Large intestine (tissue), 12 donors: ENCODE measurements at places on chromosomes 13 and 19.

GRCh38 chr13:33123066-33123859, 107.0 kb downstream of the KL start:
- no peak for DNase-seq

DNA sequence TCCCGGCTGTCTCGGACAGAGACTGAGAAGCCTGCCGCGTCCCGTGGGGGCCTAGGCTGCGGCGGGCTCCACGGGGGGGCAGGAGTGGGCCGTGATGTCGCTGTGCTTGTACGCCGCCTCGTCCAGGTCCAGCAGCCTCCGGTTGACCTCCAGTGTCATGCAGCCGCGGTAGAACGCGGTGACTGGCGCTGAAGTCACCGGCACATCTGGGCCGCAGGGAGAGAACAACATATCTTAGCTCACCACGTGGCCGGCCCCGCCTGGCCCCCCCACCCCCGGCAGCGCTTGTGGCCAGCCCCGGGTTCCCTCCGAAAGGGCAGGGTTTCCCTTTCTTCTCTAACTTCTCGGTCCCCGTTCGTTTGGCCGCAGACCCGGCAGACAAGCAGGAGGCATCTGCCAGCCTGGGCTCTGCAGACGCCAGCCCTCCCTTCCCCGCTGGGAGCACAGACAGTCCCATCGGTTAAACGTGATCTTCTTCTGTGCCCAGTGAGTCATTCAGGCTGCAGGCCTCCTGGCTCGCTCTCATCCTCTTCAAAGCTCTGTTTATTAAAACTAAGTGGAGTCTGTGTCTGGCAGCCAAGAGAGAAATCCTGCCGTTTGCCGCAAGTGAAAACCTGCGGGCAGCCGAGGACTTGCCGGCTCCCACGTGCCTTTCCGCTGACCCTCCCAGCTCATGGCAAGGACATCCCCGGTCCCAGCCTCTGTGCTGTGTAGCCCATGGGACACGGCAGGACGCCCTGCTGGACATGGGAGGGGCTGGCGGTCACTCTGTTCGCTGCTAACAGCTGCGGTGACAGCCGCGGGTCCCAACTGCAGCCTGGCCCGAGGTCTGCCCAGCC, 42.8 kb downstream of the GAS6 start:
- DNase-seq = peak; percentile 48

- DNase-seq = no peak
These were observed 132.8 kb downstream of the RGCC start for GRCh38 chr13:41590122-41590521.

GRCh38 chr19:6466526-6467248, 2.6 kb downstream of the CRB3 start:
- DNase-seq = no peak

- DNase-seq = no peak
These were observed 8.4 kb downstream of the SPRYD7 start for GRCh38 chr13:49927755-49928154.

DNA sequence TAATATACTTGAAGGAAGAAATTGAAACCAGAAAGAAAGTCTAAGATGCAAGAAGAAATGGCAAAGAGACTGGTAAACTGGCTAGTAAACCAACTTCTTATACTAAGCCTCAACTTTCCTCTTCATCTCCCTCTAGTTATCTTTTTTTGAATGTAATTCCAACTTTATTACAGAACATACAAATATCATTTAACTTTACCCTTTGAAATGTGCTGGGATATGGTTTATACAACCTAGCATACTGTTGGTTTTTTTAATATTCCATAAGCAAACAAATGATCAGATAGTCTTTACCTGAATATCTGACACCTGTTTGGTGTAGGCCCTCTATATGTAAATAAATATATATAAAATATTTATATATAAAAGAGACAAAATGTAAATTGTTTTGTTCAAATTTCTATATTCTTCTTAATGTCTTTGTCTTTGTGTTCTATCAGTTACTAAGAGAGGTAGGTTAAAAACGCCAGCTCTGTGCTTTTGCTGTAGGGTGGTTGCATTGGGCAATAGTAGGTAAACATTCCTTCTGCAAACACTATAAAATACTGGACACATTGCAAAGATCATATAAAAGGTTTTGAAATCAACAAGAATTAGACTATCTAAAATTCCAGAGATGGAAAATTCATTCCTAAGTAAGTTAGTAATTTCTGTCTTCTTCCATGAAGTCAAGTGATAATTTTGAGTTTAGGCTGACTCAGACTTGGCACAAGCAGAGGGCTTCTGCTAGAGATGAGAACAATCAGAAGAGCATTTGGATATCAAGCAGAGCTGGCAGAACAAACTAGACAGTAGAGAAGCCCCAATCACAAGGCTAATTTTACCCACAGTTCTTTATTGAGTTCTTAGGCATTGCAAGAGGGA, 383.3 kb downstream of the RFC3 start:
- DNase-seq = peak; percentile 21

DNA sequence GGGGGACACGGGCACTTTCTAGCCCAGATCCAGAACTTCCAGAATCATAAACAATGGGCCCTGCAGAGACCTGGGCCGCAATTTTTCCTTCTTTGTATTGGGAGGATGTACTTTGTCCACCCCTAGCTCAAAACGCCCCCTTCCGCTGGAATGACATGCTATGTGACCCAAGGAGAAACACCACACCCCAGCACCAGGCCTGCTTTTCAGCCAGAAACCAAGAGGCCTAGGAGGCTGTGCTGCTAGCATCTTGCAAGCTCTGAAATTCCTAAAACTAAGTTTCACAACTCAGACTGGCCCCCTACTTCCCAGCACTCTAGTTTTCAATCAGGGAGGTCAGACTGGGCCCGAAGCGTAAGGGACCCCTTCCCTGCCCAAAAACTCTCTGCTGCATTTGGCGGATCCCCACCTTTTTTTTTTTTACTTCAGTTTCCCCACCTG, 538 bp downstream of the LSM4 start:
- peak; percentile 73 for DNase-seq

GRCh38 chr13:66138172-66138811, 1091.8 kb downstream of the PCDH9 start:
- no peak for DNase-seq

GRCh38 chr13:109740721-109741120, 45.7 kb downstream of the IRS2 start:
- DNase-seq = no peak

- peak; percentile 77 for DNase-seq
These were observed 9.8 kb downstream of the ZNF526 start for GRCh38 chr19:42229855-42230351.

GRCh38 chr19:58572026-58572817, 913 bp downstream of the MZF1 start:
- no peak for DNase-seq

DNA sequence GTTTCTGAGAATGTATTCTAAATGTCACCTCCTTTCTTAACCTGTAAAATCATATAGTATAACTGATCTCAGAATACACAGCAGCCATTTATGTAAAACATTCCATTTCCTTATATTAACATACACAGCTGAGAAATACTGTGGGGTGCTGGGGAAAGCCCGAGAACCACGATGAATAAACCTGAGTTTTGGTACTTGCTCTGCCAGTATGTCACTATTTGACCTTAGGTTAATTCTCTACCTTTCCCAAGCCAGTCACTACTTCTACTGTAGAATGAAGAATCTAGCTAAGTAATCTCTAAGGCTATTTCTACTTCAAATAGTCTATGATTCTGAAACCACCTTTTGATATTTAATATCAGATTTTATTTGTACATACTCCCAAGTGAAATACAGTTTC, 173.7 kb downstream of the TBC1D4 start:
- DNase-seq = no peak

GRCh38 chr13:114325729-114326128, 11.4 kb downstream of the CHAMP1 start:
- no peak for DNase-seq

DNA sequence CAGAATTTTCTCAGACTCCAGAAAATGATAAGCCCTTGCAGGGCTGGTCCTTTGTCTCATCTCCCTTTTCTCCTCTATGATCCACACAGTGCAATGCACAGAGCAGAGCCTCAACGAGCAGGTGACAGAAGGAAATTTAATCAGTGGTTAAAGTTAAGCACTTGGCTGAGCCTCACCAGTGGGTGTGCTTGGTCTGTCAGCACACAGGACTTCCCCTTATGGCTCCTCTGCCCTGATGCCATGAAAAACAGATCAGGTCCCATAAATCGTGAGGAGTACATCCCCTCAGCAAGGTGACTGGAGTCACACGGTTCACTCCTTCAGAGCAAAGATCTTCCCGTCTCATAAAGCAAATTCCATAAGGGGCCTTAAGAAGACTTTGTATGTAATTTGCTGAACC, 818.2 kb downstream of the UQCRFS1 start:
- no peak for DNase-seq

DNA sequence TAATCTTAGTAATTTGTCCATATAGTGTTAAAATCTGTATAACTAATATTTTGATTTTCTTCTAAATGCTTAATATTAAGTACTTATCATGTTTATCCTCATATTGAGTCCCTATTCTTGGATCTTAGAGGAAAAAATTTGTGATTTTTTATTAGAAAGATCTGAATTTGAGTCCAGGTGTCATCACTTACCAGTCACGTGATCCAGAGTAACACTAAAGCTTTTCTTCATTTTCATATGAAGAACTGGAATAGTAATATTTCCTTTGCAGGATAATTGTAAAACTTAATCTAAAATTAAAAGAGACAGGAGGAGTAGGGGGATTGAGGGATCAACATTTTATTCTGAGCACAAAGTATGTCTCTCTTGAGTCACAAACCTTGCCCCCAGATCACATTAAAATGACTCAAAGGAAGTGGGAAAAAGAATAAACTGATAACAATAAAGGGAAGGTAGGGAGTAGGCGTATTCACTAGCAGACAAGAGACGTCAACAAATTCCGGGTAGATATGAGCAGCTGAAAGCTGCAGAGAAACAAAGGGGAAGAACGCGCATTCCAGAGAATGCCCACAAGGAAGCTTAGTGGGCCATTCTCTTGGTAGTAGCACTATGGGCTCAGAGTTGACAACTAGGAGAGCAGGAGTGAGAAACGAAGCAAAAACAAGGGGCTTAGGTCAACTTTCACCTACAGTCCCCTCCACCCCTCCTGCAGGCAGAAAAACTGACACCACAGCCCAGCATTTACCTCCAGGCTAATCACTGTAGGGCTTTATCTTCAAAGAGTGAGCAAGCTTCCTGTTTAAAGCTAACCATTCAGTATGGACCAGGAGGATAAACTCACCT, 123.1 kb downstream of the SPRY2 start:
- no peak for DNase-seq

DNA sequence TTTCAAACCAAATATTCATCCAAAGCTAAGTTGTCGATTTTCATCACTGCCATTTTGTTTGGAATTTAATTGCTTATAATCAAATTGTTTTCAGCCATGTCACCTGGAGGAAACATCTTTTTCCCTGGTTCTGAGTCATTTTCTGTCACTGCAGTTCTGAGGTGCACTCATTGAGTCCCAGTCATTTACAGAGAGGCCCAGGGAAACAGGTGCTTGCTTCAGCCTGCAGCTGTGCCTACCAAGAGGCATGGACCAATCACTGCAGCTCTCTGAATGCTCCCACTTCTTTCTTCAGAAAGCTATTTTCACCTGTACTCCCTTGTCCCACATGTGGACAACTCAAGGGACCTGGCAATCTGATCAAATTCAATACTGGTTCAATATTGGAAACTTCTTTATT, 308.1 kb downstream of the COG6 start:
- no peak for DNase-seq

DNA sequence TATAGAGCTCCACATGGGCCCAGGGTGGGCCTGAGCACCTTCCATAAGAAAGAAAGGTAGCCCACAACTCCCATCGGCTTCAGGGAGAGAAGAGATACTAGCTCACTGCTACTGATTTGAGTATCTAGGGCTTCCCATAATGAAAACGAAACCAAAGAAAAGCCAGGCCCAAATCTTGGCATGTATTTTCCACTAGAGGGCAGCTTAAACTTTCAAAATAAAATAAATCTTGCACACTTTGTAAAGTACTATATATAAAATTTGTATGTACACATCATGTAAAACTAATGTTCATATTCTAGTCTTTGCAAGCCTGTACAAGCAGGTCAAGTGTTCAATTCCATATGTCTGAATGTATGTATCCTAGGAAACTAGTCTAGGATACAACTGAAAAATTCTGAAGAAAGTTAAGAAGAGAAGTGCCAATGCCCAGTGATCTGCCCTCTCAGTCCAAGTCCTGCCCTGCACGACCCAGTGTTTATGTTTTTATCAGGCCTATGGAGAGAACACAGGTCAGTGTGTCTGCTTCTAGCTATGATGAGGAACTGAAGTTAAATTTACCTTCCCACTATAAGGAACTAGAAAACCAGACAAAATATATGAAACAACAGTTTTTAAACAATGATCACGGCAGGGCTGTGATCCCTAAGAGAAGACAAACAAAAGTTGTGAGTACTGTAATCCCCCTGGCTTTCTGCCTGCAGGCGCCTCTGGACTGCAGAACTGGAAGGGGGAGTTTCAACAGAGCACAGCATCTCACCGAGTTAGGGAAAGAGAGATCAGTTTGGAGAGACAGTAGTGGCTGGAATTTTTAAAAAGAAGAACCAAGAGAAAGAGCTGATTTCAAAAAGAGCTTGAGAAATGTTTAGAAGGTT, 475.7 kb downstream of the UQCRFS1 start:
- DNase-seq = no peak

DNA sequence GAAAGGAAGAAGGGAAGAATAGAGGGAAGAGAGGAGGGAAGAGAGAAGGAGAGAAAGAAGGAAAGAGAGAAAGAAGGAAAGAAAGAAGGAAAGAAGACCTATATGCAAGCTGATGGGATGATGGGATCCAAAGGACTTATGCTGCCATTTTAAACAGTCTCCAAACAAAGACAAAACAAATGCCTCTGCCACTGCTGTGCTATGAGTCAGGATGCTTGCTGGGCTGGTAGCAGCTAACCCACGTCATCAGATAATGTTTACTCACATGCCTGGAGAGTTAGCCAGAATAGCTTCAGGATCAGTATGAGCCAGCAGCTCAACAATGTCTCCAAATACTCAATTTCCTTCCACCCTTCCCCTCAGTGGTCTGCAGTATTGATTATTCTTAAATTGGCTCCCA, 12.0 kb upstream of the ZNF274 start:
- no peak for DNase-seq

DNA sequence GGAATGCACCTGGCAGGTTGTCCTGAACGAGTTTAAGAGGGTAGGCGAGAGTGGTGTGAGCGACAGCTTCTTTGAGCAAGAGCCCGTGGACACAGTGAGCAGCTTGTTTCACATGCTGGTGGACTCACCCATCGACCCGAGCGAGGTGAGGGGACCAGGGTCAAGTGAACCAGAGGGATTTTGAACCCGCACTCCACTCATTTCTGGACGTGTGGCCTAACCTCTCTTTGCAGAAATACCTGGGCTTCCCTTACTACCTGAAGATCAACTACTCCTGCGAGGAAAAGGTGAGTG, 1.7 kb downstream of the CATSPERG start:
- no peak for DNase-seq

DNA sequence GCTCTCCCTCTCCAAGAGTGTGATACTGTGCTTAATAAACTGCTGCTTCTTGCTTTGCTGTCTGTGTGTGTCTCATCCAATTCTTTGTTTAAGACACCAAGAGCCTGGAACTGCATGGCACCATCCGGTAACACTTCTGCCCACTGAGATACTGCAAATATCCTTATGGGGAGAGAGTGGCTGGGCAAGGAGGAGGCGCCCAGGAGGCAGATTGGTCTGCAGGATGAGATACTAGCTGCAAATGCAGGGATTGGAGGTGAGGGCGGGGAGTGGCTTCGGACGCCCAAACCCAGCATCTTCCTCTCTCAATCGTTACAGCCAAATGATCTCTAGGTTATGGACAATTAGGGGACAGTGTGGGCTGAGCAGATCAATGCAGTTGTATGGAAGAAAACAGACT, 1.7 kb upstream of the SIGLEC7 start:
- DNase-seq = no peak

GRCh38 chr19:6766357-6767080, 716 bp downstream of the SH2D3A start:
- no peak for DNase-seq

GRCh38 chr13:113397608-113398425, 33.9 kb upstream of the GRTP1 start:
- DNase-seq = no peak
